GM12878 (cell line): ENCODE measurements at places on chromosomes 12 and 14. TPM values are rescaled to one million over a fixed set of nuclear protein-coding genes. Genes with fewer than 3 reads are reported as not detected.

Gene LMO3
- 1.6 and 2.0 TPM in 2 replicates for total RNA-seq

DNA sequence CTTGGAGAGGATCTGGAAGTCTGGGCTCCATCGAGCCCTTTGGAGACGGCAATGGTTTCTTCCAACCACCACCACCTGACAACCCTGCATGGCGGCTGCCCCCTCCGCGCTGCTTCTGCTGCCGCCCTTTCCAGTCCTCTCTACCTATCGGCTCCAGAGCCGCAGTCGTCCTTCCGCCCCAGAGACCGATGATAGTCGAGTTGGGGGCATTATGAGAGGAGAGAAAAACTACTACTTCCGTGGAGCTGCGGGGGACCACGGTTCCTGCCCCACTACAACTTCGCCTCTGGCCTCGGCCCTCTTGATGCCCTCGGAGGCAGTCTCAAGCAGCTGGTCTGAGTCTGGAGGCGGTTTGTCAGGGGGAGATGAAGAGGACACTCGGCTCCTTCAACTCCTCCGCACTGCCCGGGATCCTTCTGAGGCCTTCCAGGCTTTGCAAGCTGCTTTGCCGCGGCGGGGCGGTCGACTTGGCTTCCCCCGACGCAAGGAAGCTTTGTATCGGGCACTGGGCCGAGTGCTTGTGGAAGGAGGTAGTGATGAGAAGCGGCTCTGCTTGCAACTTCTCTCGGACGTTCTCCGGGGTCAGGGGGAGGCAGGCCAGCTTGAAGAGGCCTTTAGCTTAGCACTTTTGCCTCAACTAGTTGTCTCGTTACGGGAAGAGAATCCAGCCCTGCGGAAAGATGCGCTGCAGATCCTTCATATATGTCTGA lies 499 bp downstream of the TOGARAM1 start:
- DNase-seq, result no peak

DNA sequence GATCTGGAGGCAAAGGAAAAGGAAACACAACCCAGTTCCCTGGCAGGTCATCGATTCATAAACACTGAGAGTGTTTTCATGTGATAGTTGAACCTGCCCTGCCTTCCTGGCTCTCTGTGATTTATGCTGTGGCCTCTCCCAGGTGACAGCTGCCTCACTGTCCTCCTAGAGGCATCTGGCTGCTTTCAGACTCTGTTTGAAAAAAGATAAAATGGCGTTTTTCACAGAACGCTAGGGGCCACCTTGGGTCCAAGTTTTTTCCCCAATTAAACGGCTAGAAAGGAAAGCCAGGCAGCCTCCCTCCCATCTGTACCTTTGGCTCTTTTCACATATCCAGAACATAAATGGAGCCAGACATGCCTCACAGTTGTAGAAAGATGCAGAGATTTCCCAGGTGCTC lies 252.6 kb upstream of the CCDC196 start:
- no peak for DNase-seq

DNA sequence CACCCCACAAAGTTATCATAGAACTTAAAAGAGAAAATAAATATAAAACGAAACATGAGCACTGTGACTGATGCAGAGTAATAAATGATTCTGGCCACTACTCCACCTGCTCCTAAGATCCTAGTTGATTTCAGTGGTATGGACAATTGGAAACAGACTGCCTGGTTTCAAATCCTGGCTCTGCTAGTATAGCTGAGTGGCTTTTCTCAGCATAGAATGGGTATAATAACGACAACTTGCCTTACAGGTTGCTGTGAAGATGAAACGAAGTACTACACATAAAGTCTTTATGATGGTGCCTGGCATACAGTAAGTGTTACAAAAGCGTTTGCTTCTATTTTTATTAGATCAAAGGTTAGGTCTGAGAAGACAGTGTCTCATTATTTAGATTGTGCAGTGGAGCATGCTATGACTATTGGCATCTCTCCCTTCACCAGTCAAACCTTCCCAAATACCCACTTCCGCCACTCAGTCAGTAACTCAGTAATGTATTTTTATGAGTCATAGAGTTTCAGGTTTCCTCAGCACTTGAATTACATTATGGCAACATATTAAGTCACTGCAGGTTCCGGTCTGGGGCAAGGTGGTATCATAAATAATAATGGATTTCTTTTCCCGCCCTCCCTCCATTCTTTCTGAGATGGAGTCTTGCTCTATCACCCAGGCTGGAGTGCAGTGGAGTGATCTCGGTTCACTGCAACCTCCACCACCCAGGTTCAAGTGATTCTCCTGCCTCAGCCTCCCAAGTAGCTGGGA lies 29.7 kb upstream of the NR2C1 start:
- DNase-seq, result peak; percentile 90

Gene FLVCR2
- 1.7 and 3.7 TPM in 2 replicates for total RNA-seq

DNA sequence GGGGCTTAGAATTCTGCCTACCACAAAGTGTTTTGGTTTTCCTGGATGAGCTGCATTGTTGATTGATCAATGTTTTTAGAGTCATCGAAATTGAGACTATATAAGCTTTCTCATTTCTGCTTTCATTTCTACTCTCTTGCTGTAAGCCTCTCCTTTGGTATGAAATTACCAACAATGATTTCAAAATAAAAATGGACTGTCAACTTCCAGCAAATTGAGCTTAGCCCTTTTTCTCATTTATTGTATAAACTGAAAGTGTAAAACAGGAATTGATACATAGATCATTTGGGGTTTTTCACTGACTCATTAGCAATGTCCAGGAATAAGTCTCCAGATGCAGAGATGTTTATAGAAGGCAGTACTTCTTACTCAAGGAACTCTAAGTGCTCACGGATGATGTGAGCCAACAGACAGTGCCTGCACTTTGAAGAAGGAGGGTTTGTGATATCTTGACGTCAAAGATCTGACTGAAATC lies 20.0 kb upstream of the PCNX1 start:
- DNase-seq, result peak; percentile 71

- DNase-seq, result no peak
Observed at GRCh38 chr14:96881713-96882112, 84.5 kb downstream of the VRK1 start.

GRCh38 chr12:19238540-19238939 lies 109.0 kb downstream of the PLEKHA5 start:
- no peak for DNase-seq

DNA sequence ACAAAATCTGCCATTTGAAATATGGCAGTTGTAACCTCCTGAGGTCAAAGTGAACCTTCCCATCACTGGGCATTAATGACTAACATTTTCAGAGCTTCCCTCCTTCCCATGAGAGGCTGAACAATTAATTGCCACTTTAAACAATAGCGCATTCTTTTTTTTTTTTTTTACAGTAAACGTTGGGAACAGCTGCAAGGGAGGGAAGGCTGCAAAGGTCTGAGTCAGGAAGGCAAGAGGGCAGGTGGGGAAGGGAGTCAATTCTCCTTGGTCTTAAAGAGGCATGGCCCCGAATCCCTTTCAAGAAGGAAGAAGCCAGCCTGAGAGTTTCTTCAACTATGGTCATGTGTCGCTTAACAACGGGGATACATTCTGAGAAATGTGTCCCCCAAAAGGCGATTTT lies 41.0 kb upstream of the PLEKHG3 start:
- no peak for DNase-seq

Gene TM7SF3
- total RNA-seq, result 53.5 and 53.7 TPM in 2 replicates

DNA sequence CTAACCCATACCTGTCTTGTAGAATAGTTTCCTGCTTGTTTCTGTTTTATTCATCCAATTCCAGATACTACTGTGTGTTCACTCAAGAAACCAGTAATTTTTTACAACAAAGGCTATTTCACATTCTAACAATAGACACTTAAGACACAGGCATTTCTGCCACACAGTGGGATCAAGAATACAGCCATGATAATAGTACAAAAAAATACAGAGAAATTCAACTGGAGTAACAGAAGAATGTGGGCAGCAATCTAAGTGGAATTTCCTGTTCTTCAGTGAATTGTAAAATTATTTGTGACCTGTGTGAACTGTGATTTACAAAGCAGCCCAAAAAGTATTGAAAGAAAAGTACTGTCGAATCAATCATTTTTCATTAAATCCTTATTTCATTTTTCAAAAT lies 282.9 kb downstream of the CCER1 start:
- no peak for DNase-seq

DNA sequence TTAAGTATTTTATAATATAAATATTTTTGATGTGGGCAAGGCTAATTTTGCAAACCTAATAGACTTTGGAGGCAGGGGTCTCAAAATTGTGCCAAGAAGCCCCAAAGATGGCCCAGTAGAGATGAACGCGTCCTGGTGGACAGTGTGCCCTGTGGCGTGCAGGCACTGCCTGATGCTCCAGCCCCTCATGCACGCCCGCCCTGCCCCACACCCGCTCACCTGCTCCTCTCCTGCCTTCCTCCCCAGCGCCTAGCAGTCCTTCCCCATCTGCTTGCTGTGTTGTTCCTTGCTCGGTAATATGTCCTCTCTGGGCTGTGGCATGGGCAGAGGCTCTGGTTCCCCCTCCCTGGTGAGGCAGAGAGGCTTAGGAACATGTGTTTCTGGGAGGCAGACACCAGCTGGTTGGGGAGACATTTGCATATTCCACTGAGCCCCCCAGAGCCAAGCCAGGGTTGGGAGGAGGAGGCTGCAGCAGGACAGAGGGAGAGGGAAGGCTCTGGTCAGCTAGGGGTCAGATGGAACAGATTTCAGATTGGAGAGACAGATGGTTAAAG lies 46.8 kb upstream of the GPATCH2L start:
- no peak for DNase-seq

DNA sequence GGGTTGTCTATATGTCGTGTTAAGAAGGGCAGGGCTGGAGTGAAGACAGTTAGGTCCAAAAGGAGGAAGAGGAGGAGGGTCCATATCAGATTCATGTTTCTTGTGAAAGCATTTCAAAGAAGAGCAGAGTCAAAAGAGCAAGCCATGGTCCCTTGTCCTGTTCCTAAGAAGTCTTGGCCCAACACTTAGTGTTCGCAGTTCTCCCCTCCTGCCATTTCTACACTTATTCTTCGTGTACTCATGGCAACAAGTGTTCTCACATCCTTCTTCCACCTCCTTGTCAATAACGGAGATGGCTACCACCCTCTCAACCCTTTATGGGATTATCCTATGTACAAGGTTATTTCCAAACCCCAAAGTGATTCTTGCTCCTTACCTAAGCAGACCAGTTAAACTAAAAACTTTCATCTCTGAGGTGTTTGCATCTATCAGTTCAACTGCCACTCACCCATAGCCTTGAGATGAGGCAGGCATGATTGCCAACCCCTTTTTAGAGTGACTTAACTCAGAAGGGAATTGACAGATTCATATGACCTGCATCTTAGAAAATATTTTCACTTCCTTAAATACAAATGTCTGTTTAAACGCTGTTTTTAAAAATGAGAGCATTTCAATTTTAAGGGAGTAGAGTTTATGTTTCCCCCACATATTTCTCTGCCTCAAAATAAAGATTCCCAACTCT lies 19.8 kb upstream of the RNASE2 start:
- no peak for DNase-seq

- no peak for DNase-seq
Observed at GRCh38 chr12:2017546-2018337, 13.5 kb upstream of the DCP1B start.

GRCh38 chr12:26287671-26288381 lies 92.5 kb downstream of the SSPN start:
- no peak for DNase-seq

- DNase-seq, result peak; percentile 88
Observed at GRCh38 chr12:128914908-128915563, 61.8 kb downstream of the GLT1D1 start.

Gene BATF
- 99.8 and 107 TPM in 2 replicates for total RNA-seq

- no peak for DNase-seq
Observed at GRCh38 chr14:93742761-93743160, 45.5 kb downstream of the PRIMA1 start.

Gene HOXC12
- total RNA-seq, result not detected in 2 replicates

DNA sequence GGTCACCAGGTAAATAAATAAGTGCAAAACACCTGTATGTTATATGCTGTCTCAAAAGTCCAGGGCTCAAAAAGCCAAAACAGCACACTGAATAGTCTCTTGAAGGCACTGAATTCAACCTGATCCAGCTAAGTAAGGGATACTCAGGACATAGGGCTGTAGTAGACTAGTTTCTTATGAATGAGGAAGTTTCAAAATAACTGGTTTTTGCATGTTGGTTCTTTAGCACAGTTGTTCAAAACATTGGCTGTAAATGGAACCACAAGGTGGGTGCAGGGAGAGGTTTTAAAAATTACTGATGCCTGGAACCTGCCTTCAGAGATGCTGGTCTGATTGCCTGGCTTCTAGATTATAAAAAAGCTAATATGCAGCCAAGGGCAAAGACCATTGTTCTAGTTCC lies 34.1 kb downstream of the NDUFA12 start:
- DNase-seq, result no peak

Gene CCDC175
- total RNA-seq, result not detected in 2 replicates

Gene ACSM4
- not detected in 2 replicates for total RNA-seq

- no peak for DNase-seq
Observed at GRCh38 chr14:94309721-94310120, 13.4 kb downstream of the SERPINA6 start.

Gene CFAP251
- 0.85 and 0.97 TPM in 2 replicates for total RNA-seq

- peak; percentile 16 for DNase-seq
Observed at GRCh38 chr12:19739195-19739776, 300.0 kb downstream of the AEBP2 start.

Gene TAS2R42
- total RNA-seq, result not detected in 2 replicates

- no peak for DNase-seq
Observed at GRCh38 chr12:26153421-26154154, 28.8 kb upstream of the BHLHE41 start.
